Pulmonary artery endothelial cell (primary cell): ENCODE measurements at places on chromosomes 13 and 19. TPM values are rescaled to one million over a fixed set of nuclear protein-coding genes. Genes with fewer than 3 reads are reported as not detected.

DNA sequence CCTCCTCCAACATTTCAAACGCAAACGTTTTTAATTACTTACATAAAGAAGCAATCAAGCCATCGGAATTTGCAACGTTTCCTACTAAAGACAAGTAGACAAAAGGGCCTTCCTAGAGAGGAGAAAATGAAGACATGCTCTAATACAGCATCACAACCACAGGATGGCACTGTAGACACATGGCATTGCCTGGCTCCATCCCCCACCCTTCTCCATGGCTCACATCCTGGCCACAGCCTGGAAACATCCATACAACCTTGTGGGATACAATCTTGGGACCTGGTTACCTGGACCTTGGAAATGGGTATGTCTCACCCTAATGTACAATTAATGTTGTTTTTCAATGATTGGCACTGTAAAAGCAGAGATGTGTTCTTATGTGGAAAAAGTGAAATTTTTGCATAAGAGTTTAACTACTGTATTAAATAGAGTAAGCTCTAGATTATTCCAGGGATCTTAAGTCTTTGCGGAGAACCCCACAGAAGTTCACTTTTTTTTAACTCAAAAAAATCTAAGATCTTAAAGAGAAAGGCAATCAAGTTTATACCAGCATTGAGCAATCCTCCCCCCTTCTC lies 21.5 kb downstream of the EBPL start:
- DNase-seq, result no peak

DNA sequence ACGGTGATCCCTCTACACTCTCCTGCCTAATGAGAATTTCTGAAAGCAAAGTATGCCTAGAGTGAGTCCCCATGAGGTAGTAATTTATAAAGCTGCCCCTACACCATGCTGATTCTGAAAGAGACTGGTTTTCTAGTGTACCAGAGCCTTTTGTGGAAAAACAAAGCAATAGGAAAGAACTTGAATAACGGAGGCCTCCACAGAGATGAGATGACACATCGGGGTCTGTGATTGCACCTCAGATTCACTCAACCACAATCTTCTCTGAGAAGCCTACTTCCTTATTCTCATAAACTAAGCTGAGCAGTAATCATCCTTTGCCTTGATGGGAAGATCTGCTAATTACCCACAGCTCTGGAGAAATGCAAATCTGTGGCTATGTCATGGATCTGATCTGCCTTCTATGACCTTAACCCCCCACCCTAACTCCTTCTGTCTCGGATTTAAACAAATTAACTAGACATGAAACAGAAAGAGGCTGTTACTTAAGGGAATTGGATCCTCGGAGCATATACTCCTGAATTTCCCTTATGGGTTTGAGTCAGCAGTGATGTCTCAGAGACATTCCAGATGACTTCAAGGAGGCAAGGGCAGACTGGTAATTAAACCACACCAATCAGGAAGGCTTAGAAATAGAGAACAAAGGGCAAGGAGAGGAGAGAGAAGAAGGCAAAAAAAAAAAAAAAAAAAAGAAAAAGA lies 128.0 kb downstream of the DCT start:
- DNase-seq, result no peak

YIPF2 gene
- 98.3 and 109 TPM in 2 replicates for total RNA-seq

- no peak for DNase-seq
Observed at GRCh38 chr13:31891472-31891871, 140.1 kb upstream of the FRY start.

ADM5 gene
- total RNA-seq, result 0.40 and 0.74 TPM in 2 replicates

DNA sequence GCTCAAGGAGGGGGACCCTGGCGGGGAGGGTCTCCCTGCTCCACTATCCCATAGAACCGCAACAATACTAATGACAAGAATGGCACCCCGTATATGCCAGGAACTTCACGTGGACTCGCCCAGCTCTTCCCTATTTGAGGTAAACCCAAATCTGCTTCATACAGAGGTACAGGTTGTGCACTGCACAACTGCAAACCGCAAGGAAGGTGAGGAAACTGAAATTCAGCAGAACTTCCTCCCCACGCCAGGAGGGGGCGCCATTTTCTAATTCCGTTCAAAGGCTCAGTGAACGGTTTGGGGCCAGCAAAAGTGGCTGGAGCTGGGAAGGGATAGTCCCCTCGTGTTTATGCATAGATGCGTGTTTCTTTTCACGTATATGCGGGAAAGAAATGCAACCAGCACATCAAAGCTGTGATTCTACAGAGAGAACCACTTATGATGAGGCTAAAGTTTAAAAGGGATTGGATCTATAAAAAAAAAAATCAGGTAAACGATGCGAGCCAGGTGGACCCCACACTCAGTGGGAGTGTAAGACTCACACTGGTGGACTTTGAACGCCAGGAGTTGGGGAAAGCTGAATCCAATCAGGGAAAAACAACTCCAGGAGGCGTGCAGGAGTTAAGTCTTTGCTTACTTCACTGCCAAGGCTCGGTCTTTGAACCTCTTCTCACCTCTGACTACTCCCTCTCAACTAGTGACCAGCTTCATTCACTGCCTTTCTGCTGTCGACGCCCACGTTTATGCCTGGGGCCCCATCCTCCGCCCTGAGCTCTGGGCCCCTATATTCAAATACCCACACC lies 20.3 kb downstream of the C19orf81 start:
- no peak for DNase-seq

PRR36 gene
- 0.07 TPM in 1 of 2 replicates, not detected in the other for total RNA-seq
